GM12878 (cell line): ENCODE measurements at places on chromosomes 3 and 15. TPM values are rescaled to one million over a fixed set of nuclear protein-coding genes. Genes with fewer than 3 reads are reported as not detected.

The STAG1 gene
- polyA plus RNA-seq, result 20.3 and 20.9 TPM in 2 replicates

The C3orf49 gene
- 0.15 TPM in 1 of 2 replicates, not detected in the other for polyA plus RNA-seq

The RYR3 gene
- 0.14 TPM in 1 of 2 replicates, not detected in the other for polyA plus RNA-seq

DNA sequence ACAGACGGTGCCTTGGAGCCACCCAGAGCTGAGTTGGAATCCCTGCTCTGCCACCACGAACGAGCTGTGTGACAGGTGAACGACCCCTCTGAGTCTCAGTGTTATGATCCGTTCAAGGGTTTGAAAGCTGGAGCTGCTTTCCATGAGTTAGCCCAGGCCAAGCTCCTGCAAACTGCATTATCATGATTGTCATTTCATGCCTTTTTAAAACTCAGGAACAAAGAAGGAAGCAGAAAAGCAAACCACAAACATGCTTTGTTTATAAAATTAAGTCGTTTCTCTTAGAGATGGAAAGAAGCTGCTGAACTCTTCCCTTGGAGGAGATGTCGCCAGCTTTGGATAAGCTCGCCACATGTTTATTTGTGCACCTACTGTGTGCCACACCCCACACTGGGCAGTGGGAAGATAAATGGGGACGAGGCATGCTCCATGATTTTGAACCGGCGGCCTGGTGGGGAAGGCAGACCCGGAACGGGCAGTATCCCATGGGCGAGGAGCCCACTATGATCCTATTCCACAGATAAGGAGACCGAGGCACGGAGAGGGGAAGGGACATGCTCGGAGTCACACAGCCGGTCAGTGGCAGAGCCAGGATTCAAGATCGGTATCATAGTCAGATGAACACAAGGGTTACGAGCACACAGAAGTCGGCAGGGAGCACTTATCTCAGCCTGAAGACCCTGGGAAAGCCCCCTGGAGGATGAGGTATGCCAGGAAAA, 15.9 kb downstream of the HRH1 start:
- no peaks in the 10 kb centered on the region for H3K4me1 ChIP-seq
- H3K36me3 ChIP-seq, result no peaks in the 10 kb centered on the region
- no peak for DNase-seq
- H3K4me3 ChIP-seq, result no peak overlapping the region
- no peak overlapping the region for H3K27ac ChIP-seq
- H3K27me3 ChIP-seq, result peaks cover 2% of the 10 kb centered on the region

- DNase-seq, result no peak
- no peak overlapping the region for H3K4me3 ChIP-seq
- H3K4me1 ChIP-seq, result no peaks in the 10 kb centered on the region
- H3K27ac ChIP-seq, result no peak overlapping the region
- H3K36me3 ChIP-seq, result no peaks in the 10 kb centered on the region
- no peaks in the 10 kb centered on the region for H3K27me3 ChIP-seq
Observed at GRCh38 chr3:65174713-65175112, 486.9 kb upstream of the ADAMTS9 start.

DNA sequence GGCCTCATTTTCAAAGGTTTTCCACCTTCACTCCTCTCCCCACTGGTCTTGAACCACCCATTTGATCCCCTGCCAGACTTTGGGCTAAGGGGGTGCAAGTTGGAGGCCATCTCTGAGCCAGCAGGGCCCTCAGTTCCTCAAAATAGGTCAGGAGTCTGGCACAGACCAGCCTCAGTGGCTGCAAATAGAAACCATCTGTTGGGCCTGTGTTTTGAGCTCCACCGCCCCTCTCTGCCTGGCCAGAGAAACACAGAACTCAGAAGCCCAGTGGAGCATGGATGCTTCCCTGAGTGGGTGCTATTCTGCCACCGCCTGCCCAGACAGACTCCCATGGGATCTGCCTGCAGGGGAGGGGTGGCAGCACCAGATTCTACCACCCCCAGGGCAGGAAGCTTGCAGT, 56.3 kb downstream of the CORO2B start:
- peaks cover 3% of the 10 kb centered on the region; the same call in 1 of the 2 replicates for H3K27me3 ChIP-seq
- DNase-seq, result no peak
- H3K27ac ChIP-seq, result no peak overlapping the region
- H3K4me3 ChIP-seq, result no peak overlapping the region
- no peaks in the 10 kb centered on the region for H3K36me3 ChIP-seq

DNA sequence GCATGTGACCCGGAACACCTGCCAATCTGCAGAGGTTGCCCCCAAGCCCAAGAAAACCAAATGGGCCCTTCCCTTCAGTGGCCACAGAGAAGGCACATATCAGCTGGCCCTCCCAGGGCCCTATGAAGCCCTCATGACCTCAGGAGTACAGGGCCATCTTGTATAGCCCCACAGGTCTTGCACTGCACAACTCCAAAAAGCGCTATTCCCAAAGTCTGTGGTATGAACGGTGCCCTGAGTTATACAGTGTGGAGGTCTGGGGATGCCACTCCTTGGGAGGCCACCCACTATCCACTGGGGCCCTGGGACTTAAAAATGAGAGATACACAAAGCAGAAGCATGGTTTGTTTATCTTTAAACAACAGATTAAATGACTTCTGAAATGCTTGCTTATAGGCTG, 61.5 kb downstream of the CAPN7 start:
- peaks cover 39% of the 10 kb centered on the region for H3K4me1 ChIP-seq
- no peaks in the 10 kb centered on the region for H3K27me3 ChIP-seq
- no peak for DNase-seq
- H3K27ac ChIP-seq, result no peak overlapping the region
- peaks cover 40% of the 10 kb centered on the region for H3K36me3 ChIP-seq
